ENCODE measurements at places on chromosomes 6 and 20. TPM values are rescaled to one million over a fixed set of nuclear protein-coding genes. Genes with fewer than 3 reads are reported as not detected.
A peak's percentile ranks its signal among the peaks of the same experiment; 100 is the strongest.

DNA sequence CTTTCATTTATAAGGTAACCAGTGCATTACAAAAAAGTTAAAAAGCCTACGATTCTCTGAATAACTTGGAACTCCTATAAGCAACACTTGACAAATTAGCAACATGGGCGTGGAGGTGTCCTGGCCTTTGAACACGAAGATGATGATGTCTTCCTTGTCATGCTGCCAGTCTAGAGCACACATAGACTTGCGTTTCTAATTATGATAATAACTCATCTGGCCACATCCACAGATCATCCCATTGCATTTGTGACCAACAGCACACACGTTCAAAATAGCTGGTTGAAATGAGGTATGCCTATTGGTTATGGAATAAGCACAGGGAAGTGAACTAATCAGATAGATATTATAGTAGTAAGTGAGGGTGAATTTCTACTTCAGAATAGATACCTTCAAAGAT is 608.9 kb downstream of the PRKN start:
- no peak for DNase-seq

- DNase-seq = peak; percentile 76
These were observed 35.9 kb downstream of the DUSP22 start for GRCh38 chr6:328136-328670.

DNA sequence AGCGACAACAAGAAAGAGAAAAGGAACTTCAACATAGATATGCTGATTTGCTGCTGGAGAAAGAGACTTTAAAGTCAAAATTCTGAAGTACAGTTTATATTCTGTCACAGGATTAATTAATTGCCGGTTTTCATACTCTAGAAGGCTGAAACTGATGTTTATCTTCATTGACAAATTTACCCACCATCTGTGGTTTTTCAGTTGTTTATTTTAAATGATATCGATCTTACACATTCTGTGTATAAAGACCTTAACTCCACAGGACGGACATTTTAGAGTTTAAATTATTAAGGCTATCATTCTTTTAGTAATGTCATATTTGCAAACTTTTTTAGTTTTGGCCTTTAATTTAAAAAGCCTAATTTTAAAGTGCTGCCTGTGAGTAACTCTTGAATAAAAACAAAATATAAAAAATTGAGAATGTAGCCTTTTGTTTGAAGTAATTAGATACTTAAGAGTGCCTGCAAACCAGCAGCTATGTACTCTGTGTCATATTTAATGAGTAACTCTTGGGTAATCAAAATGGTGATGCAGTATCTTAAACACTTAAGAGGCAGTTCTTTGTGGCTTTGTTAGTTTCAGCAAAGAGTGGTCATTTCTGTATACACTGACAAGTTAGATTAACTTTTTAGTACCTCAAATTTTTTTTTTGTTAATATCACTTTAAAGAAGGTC is 59.3 kb downstream of the CDC5L start:
- no peak for DNase-seq

GRCh38 chr20:63281742-63282665 is 9.4 kb downstream of the ARFGAP1 start:
- DNase-seq = no peak

GRCh38 chr6:63963769-63964315 is 328.2 kb downstream of the PHF3 start:
- no peak for DNase-seq

- no peak for DNase-seq
These were observed 12.5 kb upstream of the RALGAPB start for GRCh38 chr20:38460040-38460623.

DNA sequence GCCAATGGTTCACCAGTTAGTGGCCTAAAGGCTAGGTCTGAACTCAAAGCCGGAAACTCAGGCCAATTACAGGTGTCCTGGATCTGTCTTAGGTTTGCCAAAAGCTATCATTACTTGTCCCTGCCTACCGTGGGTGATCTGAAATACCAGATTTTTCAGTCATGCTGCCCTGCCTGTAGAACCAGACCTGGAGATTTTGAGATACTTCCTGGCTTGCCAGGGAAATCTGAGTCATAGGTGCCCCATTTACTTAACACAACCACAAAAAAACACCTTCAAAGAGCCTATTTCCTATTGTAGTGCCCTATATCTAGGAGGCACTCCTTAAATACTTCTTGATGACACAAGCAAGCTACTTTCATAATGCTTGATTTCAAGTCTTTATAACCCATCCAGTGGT is 13.9 kb upstream of the RANBP9 start:
- DNase-seq = no peak

- no peak for DNase-seq
These were observed 795.6 kb downstream of the TENT5A start for GRCh38 chr6:80956898-80957297.

DNA sequence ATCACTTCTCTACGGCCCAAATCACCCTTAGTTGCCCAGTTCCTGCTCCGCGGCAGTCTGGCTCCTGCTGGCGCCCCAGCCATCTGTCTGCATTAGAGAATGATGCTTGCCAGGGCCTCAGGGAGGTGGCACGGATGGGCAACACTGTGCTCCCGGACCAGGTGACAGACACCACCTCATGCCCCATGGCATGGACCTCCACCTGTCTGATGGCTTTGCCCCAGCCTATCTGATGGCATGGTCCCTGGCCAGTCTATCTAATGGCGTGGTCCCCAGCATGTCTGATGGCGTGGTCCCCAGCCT is 18.8 kb upstream of the MRGBP start:
- DNase-seq = no peak

- DNase-seq = peak; percentile 91
These were observed 987 bp upstream of the QKI start for GRCh38 chr6:163413345-163414116.

GRCh38 chr6:150830439-150831165 is 34.9 kb upstream of the MTHFD1L start:
- no peak for DNase-seq

GRCh38 chr20:32524829-32525501 is 60.2 kb downstream of the NOL4L start:
- peak; percentile 90 for DNase-seq

GRCh38 chr6:112286010-112286409 is 31.6 kb upstream of the LAMA4 start:
- no peak for DNase-seq

GRCh38 chr6:31587791-31588777 is 2.0 kb downstream of the LST1 start:
- no peak for DNase-seq

GRCh38 chr6:131101911-131102680 is 33.2 kb upstream of the AKAP7 start:
- no peak for DNase-seq

GRCh38 chr6:123016431-123017103 is 20.5 kb downstream of the CLVS2 start:
- no peak for DNase-seq

DNA sequence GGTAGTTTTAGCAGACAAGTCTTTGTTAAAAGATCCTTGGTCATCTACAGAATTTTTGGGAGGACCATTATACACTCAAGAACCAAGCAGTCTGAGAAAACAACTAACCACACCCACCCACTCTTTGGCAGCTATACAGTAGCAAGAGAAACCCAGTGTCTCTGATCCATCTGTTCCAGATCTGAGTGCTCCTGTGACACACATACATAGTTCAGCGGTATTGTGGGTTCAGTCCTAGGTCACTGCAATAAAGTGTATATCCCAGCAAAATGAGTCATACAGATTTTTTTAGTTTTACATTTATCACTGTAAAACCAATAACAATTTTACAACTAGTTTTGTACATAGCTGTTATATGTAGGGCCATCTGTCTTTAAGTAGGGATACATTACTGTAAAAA is 47.4 kb upstream of the PAK5 start:
- DNase-seq = no peak

GRCh38 chr20:19786311-19786710 is 28.3 kb downstream of the RIN2 start:
- DNase-seq = peak; percentile 46

GRCh38 chr20:15655295-15655874 is 917.9 kb downstream of the KIF16B start:
- DNase-seq = no peak

GRCh38 chr20:42338294-42339201 is 720.4 kb upstream of the CHD6 start:
- no peak for DNase-seq

- DNase-seq = no peak
These were observed 31.9 kb downstream of the NRSN1 start for GRCh38 chr6:24157886-24158285.

DNA sequence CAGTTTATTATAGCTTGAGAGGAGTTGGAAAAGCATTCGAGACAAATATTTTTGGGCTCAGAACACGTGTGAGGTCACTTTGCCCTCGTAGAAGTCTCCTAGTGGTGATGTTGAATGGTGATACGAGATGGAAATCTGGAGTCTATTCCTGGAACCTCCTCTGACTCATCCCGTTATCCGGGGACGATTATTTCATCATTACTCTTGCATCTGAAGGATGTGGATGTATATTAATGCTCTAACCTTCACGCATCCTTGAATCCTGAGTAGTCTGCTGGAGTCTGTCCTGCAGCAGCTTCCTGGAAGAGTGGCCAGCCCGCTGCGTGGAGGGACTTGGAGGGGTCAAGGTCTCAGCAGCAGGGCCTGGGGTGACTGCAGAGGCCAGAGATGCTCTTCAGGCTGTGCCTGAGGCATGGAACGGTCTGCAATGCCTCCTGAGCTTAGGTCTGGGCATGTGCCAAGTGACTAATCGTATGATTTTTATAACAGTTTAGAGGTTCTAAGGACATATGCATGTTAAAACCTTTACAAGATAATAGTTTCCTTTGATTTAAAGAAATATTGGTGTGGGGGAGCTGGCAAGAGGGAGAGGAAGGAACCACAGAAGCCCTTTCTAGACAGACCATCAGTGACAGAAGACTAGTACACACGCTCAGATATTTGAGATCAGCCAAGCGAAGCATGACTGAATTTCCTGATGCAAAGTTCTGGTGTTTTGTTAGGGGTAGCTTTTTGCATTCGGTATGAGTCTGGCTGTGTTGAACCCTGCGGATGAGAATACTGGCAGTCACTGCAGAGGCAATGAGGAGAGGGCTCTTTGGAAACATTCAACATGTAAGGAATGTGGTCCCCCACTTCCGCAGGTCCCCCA is 400.2 kb downstream of the QKI start:
- no peak for DNase-seq

- no peak for DNase-seq
These were observed 128.4 kb upstream of the PLN start for GRCh38 chr6:118419448-118420394.

GRCh38 chr6:88629838-88630494 is 333.5 kb downstream of the RNGTT start:
- DNase-seq = no peak

DNA sequence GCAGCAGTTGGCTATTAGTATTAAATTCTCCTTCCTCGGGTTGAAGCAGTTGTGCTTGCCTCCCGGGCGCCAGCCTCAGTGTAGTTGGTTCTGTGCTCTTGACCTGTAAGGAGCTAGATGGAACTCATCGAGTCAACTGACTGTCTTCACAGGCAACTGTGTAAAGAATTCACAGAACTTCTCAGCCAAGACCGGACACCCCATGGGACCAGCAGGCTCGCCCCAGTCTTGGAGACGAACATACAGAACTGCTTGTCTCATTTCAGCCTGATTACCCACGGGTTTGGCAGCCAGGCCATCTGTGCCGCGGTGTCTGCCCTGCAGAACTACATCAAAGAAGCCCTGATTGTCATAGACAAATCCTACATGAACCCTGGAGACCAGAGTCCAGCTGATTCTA is 8.5 kb downstream of the TFAP2C start:
- DNase-seq = no peak

DNA sequence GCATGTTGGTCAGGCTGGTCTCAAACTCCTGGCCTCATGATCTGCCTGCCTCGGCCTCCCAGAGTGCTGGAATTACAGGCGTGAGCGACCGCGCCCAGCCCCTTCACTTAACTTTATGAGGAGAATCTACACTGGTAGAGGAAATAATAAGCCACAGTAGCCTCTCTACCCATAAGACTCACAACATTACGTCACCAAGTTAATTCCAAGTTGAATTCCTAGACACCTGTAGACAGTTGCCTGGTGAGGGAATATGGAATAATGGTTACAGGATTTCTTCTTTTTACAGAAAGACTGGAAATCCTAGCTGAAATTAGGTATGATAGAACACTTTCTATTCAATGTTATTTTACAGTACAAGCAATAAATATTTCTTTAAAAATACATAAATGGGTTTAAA is 854.5 kb upstream of the EYS start:
- DNase-seq = no peak

DNA sequence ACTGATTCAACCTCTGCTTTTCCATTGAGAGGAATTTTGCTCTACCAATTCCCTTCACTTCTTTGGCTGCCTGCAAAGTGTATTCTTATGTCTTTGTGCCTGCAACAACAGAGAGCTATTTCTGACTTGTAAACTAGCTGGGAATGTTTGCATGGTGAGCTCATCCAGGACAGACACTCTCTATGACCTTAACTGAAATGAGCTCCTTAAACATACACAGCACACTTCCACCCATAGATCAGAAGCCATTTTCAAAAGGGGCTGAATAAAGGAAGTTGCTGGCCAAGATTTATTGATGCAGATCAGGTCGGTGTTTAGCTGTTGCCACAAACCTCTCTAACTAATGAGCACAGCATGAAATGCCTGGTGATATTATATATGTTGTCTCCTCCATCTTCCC is 377.7 kb downstream of the BTBD9 start:
- no peak for DNase-seq

DNA sequence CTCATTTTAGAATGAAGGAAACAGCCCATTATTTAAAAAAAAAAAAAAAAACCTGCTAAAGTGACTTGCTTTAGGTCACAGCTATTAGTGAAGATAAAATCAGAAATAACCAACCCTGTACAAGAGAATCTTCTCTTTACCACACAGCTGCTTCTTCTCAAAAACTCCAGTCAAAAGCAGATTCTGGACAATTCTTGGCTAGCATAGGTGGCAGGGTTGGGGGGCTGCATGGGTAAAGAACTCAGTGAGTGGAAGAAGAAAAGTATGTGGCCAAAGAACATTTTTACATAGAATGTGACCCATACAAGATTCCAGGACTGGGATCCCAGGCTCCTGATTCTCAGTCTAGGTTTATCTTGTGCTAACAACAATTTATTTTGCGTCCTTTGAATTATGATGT is 9.4 kb upstream of the FRK start:
- DNase-seq = no peak

The COL19A1 gene
- under 0.01 TPM for total RNA-seq

The PCIF1 gene
- total RNA-seq = 40.8 TPM

The CYP39A1 gene
- 5.1 TPM for total RNA-seq

The GABRR2 gene
- not detected for total RNA-seq

The TOX2 gene
- 2.0 TPM for total RNA-seq

The CNKSR3 gene
- 7.0 TPM for total RNA-seq

The ZGPAT gene
- 39.6 TPM for total RNA-seq

The CGAS gene
- 2.9 TPM for total RNA-seq

The GJA10 gene
- not detected for total RNA-seq

The EPHA7 gene
- 0.11 TPM for total RNA-seq

The TNNC2 gene
- total RNA-seq = 1.4 TPM
